ENCODE measurements at places on chromosomes 6 and 20.

- DNase-seq: no peak
These were observed 90.2 kb downstream of the F13A1 start for GRCh38 chr6:6230286-6230685.

GRCh38 chr20:44033344-44033743 lies 118.7 kb downstream of the TOX2 start:
- DNase-seq: no peak

DNA sequence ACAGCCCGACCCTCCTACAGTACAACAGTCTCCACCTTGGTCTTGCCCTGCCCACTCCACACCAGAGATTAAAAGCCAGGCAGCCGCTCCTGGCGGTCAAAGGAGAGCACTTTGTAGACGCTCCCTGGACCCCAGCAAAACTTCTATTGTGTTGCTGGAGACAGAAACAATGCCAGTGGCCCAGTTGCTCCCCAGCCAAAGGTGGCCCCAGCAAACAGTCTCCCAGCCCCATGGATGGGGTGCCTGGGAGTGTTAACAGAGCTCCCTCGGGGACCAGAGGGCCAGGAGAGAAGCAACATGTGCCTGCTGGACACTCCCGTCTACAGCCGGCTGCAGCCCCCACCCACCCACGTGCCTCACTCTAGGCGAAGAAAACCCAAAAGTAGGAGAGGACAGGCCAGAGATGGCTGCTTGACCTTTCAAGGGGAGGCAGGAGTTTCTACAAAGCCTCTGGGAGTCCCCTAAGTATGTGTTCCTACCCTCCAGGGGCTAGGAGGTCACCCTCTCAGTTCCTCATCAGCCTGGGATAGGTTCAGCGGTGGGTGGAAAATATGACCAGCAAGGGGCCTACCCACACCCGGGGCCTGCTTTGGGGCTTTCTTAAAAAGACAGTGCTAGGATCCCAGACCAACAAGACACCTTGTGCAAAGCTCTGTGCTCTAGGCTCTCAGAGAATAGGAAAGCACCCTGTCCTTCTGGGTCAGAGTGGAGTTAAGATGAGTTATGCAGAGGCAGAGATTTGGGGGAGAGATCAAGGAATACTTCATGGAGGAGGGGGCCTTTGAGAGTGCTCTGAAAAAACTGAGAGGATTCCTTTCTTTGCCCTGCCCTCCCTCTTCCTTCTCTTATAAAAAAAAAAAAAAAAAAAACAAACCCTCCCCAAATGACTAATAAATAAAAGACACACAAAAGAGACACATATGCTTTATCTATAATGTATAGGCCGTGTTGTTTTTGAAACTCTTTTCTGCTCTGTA lies 19.0 kb upstream of the PREX1 start:
- no peak for DNase-seq

DNA sequence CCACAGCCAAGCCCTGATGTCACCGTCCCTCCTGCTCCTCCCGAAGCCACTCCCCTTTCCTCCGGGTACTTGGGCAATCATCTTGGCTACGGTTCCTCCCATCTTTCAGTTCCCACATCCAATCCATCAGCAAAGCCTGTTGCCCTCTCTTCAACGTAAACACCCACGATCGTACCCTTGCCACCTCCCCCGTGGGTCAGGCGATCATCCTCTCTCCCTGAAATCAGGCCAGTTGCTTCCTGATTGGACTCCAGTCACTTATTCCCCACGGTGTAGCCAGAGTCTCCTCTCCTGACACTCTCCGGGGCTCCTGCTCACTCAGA lies 44.5 kb downstream of the SULF2 start:
- no peak for DNase-seq

DNA sequence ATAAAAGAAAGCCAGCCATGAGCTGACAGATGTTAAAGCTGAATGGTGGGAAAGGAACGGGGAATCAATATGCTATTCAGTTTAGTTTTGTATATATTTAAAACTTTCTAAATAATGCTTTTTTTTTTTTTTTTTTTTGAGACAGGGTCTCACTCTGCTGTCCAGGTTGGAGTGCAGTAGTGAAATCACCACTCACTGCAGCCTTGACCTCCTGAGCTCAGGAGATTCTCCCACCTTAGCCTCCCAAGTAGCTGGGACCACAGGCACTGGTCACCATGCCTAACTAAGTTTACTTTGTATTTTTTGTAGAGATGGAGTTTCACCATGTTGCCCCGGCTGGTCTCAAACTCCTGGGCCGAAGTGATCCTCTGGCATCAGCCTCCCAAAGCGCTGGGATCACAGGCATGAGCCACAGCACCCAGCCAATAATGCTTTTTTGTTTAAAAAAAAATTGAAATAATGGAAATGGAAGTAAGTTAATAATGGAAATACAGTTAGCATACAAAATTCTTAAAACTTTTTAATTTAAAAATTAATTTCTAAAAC lies 19.1 kb downstream of the EPB41L2 start:
- DNase-seq: no peak

GRCh38 chr6:41693281-41694240 lies 41.8 kb downstream of the TFEB start:
- no peak for DNase-seq

DNA sequence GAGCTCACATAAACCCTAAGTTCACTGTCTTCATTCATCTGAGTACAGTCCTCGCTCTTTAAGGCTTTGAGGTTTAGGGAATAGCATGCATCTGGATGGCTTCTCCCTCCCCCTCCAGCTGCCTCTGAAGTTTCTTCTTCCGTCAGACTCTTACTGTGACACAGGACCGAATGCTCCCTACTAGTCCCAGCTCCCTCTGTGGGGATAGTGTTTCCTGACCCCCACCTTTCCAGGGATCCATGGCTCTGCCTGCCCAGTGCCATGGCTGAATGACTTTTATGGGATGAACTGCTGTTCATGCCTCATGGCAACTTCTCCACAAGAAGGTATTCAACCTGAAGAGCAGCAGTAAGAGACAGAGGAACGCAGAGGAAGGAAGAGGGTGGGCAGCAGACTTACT lies 79.8 kb upstream of the EMILIN3 start:
- DNase-seq: no peak

- DNase-seq: no peak
These were observed 60.2 kb downstream of the CTCFL start for GRCh38 chr20:57464642-57465211.

GRCh38 chr6:30884521-30885480 lies 482 bp downstream of the DDR1 start:
- no peak for DNase-seq

- DNase-seq: no peak
These were observed 3.1 kb downstream of the STK38 start for GRCh38 chr6:36544228-36544627.

- DNase-seq: no peak
These were observed 72.1 kb downstream of the NKAIN2 start for GRCh38 chr6:123875784-123876183.

DNA sequence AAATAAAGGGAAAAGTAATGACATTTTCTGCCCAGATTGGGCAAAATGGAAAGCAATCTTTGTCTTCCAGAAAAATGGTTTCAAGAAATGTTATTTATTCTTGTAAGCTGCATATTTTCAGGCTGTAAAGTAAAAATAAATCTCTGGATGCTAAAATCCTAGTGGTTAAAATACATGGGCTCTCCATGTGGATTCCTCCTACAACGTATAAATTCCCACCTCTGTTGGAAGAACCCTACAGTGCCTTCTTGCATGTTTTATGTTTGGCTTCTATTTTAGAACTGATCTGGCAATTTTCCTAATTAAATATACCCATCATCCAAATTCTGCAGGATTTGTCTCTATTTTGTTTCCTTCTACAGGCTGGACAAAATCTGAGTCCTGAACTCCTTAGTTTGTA lies 528.9 kb downstream of the COL12A1 start:
- DNase-seq: no peak

- DNase-seq: no peak
These were observed 2.1 kb downstream of the ZNF341 start for GRCh38 chr20:33733654-33734576.

DNA sequence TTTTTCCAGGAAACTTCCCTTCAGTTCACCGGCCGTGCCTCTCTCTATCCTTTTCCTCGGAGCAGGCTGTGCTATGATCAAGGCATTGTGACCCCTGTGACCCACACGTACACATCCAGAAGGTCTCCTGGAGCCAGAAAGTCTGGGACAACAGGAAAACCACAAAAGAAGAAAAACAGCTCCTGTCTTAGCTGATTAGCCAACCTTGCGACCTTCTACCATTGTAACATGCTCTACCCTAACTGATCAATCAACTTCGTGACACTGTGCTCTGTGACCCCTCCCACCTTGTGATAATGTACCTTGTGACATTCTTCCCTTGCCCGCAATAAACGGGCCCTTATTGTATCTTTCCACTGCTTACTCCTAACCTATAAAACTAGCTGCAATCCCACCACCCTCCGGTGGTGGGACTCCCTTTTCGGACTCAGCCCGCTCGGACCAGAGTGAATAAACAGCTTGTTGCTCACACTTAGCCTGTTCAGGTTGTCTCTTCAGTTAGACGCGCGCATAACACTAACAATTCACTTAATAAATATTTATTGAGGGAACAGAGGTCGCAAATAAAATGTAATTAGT lies 24.2 kb downstream of the ZNF311 start:
- no peak for DNase-seq

DNA sequence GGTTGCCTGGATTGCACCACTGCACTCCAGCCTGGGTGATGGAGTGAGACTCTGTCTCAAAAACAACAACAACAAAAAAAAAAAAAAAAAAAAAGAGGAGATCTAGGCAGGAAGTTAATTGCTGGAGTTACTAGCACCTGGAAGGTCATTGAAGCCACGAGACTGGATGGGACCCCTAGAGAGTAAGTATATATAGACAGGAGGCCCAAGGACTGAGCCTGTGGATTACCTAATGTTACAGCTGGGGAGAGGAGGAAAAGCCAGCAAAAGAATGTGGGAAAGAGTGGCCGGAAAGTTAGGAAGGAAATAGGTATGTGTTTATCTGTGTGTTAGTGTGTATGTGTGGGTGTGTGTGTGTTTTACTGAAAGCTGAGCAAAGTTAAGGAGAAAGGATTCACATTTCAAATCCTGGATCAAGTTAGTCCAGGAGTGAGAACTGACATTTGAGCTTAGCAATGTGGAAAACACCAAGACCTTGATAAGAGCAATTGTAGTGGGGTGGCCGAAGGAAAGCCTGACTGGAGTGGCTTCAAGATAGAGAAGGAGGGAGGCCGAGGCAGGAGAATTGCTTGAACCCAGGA lies 38.4 kb downstream of the ANKRD6 start:
- DNase-seq: no peak

DNA sequence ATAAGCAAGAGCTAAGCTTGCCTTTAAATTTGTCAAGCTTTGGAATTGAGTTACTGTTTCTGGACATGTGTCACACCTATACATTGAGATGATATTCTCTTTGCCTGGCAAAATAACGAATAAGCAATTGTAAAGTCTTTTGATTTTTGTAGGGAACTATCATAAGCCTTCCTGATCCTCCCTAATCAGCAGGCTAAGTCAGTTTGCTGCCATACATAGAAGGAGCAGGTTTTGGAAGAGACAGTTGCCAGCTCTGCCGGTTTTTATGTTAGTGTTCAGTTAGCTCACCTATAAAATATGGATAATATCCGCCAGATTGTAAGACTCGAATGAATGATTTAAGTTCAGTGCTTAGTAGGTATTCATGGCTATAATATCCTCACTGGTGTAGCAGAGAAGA lies 34.4 kb upstream of the BCAS1 start:
- no peak for DNase-seq

- DNase-seq: no peak
These were observed 44.2 kb downstream of the NOX3 start for GRCh38 chr6:155411154-155412052.

DNA sequence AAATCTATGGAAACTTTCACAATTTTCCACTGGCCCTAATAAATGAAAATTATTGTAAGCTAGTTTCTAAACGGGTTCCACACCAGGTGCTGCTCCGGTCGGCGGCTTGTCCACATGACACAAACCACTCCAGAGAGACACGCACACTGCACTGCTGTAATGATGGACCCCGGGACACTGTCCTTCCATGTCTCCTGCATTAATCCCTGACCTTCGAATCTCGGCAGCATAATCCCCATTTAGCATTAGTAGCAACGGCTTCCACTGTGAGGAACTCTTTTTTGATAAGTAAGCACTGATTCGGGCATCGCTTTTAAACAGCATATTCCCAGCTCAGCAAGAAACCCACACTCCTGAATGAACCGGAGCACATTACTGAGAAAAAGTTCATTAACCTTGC lies 43.5 kb downstream of the INSM1 start:
- DNase-seq: no peak

All from stimulated activated CD8-positive, alpha-beta memory T cell treated with anti-CD3 and anti-CD28 coated beads, Interleukin-15, amount 100 ng/mL, for 24 hours (primary cell).